DMS 273 treated with DMSO at 0.1 percent for 48 hours (cell line): ENCODE measurements at places on chromosomes 2 and 18.

- DNase-seq = no peak
Observed at GRCh38 chr2:162636206-162636728, 202.3 kb downstream of the KCNH7 start.

DNA sequence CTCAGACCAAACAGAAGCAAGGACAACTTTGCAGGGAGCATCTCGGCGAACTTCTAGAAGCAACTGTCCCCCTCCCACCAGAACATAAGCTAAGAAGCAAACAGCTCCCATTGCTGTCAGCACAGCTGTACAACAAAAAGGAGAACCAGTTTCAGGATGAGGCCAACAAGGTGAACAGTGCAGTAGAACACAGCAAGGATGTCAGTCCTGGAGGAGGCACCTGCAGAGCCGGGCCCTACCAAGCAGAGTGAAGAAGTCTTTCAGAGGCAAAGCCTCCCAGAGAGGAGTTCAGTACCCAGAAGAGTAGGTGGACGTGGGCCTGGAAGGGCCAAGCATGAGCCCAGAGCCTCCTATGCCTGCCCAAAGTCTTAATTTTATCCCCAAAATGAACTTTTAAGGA is 1.0 kb downstream of the PASK start:
- no peak for DNase-seq

- no peak for DNase-seq
Observed at GRCh38 chr2:23510471-23510870, 125.5 kb downstream of the KLHL29 start.

- no peak for DNase-seq
Observed at GRCh38 chr2:42924418-42924886, 132.1 kb upstream of the HAAO start.

DNA sequence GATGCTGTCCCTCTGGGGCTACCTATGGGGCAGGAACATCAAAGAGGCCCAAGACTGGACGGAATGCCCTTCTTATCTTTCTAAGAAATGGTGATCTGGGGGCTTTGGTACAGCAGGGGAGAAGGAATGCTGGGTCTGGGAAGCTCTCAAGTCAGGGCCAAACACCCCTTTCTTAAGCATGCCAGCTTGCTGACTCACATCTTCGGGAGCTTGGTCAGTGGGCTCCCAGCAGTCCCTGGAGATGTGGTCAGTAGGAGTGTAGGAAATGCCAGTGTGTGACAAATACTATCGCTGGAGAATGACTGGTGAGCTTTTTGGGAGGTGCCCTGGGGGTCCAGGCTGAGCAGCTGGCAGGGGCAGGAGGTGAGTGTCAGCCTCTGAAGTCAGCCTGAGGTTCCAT is 105.0 kb upstream of the CDC42EP3 start:
- no peak for DNase-seq

DNA sequence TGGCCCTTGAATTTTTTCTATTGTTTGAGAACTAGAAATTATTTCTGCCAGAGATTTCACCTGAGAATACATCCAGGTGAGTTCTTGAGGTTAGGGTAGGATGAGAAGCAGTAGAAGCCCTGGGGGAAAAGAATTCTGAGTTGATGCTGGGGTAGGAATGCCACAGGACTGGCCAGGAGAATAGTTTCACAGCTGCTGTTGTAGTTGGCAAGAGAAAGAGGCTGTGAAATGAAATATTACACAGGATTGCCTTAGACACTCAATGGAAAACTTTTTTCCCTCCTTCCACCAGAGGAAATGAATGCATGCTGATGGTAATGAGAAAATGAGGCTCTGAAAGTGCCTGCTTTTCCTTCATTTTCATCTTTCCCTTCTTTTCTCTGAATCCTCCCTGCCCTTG is 54.6 kb downstream of the PRKCE start:
- DNase-seq = no peak

GRCh38 chr2:73175663-73176204 is 26.6 kb upstream of the NOTO start:
- peak; percentile 10 for DNase-seq

DNA sequence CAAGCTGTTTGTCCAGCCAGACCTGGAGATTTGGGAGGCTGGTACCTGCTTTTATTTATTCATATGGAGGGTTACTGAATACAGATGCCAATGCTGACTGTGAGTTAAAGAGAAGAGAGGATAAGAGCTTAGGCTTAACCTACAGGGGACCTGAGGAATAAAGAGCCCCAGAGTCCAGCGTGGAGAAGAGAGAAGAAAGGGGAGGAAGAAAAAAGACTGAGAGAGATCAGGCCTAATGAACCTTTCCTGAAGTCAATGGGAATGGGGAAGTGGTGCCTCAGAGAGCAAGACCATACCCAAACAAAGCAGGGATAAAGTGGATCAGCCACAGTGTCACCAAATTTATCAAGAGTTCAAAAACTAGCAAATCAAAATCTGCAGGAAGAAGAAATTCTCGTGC is 348.6 kb upstream of the KCNH7 start:
- no peak for DNase-seq

DNA sequence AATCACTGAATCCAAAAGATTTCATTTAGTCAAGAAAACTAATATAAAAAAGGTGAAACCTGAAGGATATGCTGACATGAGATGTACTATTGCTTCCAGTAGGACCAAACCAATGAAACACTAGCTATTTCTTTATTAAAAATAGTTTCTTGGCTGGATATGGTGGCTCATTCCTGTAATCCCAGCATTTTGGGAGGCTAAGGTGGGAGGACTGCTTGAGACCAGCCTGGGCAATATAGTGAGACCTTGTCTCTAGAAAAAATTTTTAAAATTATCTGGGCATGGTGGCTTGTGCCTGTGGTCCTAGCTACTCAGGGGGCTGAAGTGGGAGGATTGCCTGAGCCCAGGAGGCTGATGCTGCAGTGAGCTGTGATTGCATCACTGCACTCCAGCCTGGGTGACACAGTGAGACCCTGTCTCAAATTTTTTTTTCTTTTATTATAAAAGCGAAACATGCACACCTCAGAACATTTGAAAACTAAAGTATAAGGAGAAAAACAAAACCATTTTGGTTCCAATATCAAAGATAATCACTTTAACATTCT is 266.2 kb downstream of the TGIF1 start:
- no peak for DNase-seq

DNA sequence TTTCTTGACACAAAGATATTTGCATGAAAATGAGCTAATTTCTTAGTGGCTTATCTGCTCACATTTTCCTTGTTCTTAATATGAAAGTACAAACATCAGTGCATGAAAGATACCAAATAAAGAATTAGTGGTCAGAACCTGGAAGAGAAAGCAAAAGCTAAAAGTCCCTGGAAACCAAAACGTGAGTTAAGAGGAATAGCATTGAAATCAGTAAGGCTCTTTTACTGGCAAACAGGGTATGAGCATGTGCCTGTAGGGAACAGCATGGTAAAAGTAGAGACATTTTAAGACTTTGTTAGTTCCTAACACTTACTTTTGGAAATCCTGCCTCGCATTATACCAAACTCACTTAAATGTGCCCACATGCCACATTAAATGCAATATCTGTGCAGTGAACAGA is 31.9 kb upstream of the CWC22 start:
- DNase-seq = no peak

DNA sequence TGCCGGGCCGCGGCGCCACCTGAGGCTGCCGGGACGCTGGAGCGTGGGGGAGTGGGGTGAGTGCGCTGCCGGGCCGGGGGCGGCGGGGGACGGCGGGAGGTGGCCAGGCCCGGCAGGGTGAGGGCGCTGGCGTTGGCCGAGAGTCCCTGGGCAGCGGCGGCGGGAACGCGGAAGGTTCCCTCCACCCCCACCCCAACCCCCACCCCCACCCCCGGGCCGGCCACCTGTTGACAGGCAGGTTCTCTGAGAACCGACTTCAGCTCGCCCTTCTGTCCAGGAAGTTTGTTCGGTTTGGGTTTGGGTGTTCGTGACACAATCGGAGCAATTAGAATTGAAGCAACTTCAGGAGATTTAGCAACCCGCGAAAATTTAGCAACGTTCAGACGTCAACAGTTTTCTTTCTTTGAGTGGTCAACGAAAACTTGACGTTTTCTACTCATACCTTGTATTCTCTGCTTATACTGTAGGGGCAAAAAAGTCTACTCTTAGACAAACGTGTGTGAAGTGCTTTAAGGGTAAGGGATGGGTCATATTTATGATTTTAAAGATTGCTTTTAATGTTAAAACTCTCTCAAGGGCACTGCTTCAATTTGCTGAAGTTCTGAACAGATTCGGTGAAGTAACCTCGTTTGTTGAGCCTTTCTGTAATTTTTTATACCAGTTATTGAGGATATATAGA is 9.3 kb downstream of the OTX1 start:
- DNase-seq = no peak

GRCh38 chr2:181677912-181678586 is 2.3 kb downstream of the NEUROD1 start:
- no peak for DNase-seq

DNA sequence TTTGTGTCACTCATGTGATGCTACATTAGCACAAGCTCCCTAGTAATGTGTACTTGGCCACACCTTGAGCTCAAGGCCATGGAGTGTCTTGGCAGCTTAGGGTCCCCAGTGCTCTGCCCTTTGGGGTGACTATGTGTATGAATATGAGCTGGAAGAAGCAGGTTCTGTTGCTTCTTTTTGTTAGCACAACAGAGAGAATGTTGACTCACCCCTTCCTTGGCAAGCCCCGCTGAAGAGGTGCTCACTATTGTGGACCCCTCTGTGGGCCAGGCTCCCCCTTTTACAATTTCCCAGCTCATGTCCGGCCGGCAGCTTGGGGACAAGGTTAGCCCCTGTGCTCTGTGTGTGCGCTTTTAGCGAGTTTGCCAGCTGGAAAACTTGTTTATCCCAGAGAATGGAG is 48.1 kb downstream of the DGKD start:
- no peak for DNase-seq

DNA sequence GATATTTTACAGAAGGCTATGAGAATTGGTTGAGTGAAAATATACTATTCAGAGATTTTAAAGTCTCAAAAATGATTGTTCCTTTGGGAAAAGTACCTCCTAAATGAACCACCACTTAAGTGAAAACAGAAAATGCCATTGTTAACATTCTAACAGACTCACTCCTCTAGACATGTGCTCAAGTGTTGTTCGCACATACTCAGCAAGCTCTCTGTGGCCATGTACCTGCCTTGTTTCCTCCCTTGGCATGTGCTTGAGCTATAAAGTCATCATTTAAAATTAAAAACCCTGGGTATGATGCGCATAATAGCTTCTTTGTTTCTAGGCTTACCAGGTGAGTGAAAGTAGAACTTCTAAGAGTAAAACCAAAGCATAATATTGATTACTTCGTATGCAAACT is 343.2 kb upstream of the VRK2 start:
- DNase-seq = no peak

DNA sequence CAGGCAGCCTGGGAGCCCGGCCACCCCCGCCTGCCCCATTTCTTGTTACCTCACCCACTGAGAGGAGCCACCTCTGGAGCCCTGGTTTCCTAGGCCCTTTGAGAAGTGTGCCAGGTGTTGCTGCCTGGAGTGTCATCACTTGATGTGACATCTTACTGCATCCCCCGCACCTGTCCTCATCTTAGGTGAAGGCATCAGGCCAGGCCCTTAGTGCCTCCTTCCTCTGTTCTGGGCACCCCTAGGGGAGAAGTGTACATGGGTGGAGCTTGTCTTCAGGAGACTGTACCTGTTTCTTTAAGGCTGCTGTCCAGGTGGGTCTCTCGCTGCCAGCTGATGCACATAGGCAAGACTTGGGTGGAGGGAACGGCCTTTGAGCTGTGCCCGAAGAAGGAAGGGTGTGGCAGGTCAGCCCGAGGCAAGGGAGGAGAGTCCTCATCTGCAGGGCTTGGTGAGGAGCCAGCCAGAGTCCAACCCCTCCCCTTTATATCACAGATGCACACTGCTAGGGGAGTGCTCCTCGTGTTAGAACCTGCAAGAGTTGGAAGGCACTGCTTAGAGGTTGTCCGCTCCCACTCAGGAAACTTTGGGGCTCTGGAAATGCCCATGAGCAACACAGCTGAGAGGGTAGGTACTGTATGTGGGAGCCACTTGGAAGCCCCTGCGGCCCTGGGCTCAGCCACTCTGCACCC is 45.9 kb downstream of the NCK2 start:
- DNase-seq = no peak

DNA sequence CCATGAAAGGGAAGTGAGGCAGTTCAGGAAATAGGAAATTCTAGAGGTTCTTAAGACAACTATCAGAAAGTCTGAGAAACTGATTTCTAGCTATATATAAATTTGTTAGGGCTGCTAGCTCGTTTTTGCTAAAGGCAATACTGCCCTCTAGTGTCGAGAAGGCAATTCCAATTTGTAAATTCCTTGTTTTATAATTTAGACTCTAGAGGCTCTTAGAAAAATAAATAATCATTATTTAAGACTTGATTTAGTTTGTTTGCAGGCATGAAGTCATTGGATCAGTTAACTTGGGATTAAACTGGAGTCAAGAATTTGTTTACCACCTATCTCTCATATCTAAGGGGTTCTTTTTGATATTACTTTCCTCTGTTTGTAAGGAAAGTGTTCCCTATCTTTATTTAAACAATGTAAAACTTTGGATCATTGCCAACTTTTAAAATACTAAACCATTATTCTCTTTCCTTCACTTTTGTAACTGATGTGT is 66.2 kb downstream of the ACVR2A start:
- DNase-seq = peak; percentile 24

GRCh38 chr2:65278531-65278981 is 50.9 kb downstream of the ACTR2 start:
- no peak for DNase-seq

DNA sequence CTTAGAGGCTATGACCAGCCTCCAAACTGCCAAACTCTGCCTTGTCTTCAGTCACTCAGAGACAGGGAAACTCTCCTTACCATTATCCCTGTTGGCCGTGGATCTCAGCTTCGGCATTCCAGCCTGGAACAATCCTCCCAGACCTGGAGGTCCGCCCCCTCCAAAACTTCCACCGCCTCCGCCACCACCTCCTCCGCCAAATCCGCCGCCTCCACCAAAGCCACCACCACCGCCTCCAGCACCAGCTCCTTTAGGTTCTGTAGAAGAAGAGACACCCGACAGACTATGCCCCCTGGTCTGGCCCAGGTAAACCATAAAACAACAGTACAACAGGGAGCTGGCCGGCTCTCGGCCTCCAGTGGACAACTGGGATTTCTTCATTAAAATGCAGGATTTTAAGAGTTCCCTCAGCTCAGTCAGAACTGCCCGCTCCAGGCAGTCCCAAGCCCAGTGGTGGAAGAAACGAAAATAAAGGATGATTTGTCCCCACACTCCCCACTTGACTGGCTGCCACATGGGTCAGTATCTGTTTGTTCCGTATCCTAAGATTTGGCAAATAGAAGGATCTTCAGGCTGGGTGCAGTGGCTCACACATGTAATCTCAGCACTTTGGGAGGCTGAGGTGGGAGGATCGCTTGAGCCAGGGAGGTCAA is 22.4 kb downstream of the WIPF1 start:
- no peak for DNase-seq

DNA sequence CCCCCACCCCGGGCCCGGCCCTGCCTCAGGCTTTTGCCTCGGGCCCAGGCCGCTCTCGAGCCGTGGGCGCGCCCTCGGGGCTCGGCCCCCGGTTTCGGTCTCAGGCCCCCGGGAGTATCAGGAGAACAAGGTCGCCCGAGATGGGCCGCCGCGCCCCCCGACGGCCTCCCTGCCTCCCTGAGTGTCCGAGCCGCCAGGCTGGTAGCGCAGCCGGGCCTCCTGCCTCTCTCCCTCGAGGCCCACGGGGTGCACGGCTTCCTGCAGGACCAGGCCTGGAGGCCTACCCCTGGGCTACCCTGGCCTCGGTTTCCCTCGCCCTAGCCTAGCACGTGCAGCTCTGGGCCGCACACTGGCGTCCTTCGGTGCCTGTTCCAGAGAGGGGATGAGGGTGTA is 8.4 kb downstream of the GBX2 start:
- DNase-seq = no peak

- no peak for DNase-seq
Observed at GRCh38 chr2:230327418-230328154, 593 bp downstream of the SP140L start.

GRCh38 chr18:3456686-3457069 is 6.7 kb downstream of the TGIF1 start:
- no peak for DNase-seq
